ENCODE measurements at places on chromosomes 13 and 19.
A peak's percentile ranks its signal among the peaks of the same experiment; 100 is the strongest.

GRCh38 chr13:30859326-30859725 lies 46.7 kb upstream of the MEDAG start:
- DNase-seq, result no peak

- DNase-seq, result no peak
Measured at GRCh38 chr13:76813000-76813691, 73.1 kb downstream of the KCTD12 start.

DNA sequence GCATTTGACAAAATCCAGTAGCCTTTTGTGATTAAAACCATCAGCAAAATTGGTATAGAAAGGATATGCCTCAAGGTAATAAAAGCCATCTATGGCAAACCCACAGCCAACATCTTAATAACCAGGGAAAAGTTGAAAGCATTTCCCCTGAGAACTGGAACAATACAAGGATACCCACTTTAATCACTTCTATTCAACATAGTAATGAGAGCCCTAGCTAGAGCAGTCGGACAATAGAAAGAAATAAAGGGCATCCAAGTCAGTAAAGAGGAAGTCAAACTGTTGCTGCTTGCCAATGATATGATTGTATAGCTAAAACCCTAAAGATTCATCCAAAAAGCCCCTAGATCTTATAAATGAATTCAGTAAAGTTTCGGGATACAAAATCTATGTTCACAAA lies 1510.3 kb downstream of the PCDH9 start:
- DNase-seq, result no peak

GRCh38 chr13:44575741-44576350 lies at the start of gene TSC22D1:
TSS of gene TSC22D1 (minus strand) at chr13:44576330. CDS start at chr13:44576074, 256 bp downstream.
- peak; percentile 55 for DNase-seq

DNA sequence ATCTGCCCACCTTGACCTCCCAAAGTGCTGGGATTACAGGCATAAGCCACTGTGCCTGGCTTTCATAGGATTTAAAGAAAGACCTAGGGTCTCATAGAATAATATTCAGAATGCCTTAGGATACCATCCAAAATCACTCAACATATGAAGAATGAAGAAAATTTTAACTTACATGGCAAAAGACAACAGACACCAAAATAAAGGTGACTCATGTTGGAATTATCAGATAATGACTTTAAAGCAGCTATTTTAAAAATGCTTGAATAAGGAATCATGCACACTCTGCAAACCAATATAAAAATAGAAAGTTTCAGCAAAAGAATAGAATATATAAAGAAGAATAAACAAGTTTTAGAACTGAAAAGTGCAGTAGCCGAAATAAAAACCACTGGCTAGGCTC lies 29.3 kb downstream of the ZNF566 start:
- no peak for DNase-seq

GRCh38 chr19:18470787-18471186 lies 32.9 kb upstream of the ISYNA1 start:
- no peak for DNase-seq

GRCh38 chr13:39765801-39766463 lies 110.5 kb downstream of the COG6 start:
- DNase-seq, result no peak

GRCh38 chr19:18450931-18451836 lies 13.3 kb upstream of the ISYNA1 start:
- DNase-seq, result peak; percentile 80

DNA sequence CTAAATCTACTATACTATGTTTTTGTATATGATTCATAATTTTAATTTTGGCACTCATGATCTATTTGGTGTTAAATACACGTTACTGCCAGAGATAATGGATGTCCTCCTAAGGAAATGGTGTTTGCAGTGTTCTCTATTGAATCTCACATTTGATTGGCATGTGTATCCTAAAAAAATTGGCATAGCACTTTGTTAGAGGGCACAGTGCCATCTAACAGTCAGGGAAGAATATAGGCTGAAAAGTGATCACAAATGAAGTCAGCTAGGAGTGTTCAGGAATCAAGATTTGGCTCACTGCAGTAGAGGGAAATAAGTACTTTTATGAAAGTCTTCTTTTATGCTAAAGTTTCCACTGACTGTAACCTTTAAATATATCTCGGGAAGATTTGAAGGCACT lies 624.6 kb downstream of the GPC6 start:
- DNase-seq, result no peak
